ENCODE measurements at places on chromosomes 12 and 14. TPM values are rescaled to one million over a fixed set of nuclear protein-coding genes. Genes with fewer than 3 reads are reported as not detected.

GRCh38 chr14:72443991-72444441 is 449.9 kb downstream of the DPF3 start:
- DNase-seq: no peak

GRCh38 chr12:109735051-109735521 is 21.5 kb downstream of the FAM222A start:
- DNase-seq: peak; percentile 24

DNA sequence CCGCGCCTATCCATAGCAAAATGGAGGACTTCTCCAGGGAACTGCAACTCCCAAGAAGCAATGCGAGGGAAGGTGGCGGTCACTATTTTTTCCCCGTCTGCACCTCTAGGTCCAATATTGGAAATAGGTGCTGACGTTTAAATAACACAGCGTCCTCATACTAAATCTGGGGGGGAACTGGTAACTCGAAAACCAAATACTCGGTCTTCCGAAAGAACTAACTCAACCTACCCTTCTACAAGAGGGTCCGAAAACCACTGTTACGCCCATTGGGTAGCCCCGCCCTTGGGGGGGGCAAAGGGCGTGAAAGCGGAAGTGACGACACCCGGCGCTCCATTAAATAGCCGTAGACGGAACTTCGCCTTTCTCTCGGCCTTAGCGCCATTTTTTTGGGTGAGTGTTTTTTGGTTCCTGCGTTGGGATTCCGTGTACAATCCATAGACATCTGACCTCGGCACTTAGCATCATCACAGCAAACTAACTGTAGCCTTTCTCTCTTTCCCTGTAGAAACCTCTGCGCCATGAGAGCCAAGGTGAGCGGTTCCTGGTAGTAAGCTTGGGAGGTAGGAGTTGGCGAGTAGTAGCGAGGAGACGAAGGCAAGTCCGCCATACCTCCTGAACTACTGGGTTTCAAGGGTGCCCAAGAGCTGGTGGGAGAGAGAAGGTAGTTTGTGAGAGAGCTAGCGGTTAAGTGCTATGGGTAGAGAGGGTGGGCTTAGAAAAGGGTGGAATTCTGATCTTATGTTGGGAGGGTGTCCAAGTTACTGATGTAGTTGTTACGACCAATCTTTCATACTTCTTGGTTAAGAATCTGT is at the start of gene RPL41:
Gene RPL41 (plus strand): TSS at position 367 of the 815 bp plus-strand sequence.
- peak; percentile 97 for DNase-seq

Gene LHX5
- total RNA-seq: not detected

- peak; percentile 31 for DNase-seq
These were observed 215.7 kb downstream of the KIF26A start for GRCh38 chr14:104353921-104354701.

DNA sequence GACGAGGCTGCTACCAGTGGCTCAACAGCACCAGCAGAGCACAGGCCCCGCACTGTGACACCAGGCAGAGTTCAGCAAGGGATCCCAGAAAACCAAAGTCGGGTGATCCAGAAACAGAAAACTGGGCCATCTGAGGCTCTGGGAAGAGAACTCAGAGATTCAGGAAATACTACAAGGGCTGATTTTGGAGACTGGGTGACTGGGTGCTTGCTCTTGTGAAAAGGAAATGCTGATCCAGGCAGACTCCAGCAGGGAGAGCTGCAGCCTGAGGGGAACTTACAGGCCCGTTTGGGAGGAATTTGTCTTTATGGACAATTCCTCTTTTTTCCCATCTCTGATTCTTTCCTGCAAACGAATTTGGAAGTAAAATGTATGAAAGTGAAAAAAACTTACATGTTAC is 28.2 kb downstream of the FOXN3 start:
- DNase-seq: no peak

DNA sequence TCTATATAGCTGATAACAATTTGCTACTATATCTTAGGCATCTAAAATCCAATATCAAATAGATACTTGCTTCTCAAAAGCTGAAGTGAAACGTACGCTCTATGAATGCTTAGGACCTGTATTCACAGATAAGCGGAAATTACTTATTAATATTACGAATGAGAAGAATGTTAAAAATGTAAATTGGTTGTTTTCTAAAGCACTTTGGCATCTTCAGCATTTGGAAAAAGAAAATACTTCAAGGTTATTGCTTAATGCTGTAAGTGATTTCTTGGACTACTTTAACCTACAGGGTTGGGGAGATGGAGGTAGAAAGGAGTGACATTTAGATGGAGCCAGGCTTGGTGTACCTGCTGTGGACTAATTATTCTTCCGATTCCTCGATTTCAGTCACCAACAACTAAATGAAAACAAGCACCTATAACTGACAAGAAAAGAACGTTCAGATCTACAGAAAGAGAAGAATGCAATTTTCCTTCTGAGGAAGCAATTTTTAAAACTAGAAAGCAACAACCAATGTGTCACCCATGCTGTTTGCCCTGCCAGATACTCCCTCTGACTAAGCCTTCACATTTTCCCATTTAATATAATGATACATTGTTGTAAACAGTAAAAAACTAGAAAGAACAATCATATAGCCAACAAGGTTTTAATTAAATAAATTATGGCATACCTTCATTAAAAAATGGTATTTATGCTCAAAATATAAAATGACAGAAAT is 49.3 kb downstream of the SLC25A21 start:
- no peak for DNase-seq

DNA sequence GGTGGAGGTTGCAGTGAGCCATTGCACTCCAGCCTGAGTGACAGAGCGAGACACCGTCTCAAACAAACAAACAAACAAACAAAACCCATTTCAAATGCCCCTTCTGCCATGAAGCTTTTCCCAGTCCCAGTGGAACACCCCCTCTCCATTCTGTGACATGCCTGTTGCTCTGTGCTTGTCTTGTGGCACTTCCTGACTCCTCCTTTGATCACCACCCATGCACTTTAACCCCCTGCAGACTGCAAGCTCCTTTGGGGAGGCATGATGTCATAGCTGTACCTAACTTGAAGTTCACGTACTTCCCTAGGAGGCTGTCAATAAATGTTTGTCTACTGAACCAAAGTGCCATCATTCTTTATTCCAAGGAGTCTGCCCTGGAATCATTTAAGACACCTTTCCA is 64.7 kb downstream of the TMCC3 start:
- no peak for DNase-seq

DNA sequence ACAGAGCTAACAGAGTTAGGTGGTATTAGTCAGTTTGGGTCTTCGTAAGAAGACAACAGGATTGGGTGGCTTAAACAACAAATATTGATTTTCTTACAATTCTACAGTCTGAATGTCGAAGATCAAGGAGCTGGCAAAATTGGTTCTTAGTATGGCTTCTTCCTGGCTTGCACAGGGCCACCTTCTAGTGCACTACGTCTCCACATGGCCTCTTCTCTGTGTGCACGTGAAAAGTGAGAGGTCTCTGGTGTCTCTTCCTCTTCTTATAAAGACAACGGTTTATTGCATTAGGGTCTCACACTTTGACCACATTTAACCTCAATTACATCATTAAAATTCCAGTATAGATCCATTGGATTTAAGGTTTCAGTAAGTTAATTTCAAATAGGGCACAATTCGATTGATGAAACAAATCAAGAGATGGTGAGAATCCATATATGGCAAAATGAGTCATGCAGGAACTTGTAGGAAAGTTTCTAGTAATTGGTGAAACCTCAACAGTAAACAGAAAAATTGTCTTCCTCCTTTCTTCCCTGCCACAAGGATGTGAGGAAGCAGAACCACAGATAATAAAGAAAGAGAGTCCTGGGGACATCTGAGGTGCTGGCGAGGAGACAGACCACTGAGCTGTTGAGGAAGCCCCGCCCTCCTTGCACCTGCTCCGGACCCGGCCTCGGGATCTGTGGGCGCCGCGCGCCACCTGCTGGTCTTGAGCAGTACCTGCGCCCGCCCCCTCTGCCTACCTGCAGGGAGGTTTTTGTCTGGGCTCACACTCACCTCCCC is 846.7 kb downstream of the TMEM121 start:
- DNase-seq: no peak

Gene TTC6
- total RNA-seq: 7.1 TPM

- no peak for DNase-seq
These were observed 81.5 kb downstream of the SLC24A4 start for GRCh38 chr14:92404421-92404820.

GRCh38 chr12:110579535-110580253 is 3.4 kb downstream of the PPTC7 start:
- DNase-seq: no peak

- DNase-seq: no peak
These were observed 13.8 kb downstream of the BICD1 start for GRCh38 chr12:32120419-32120818.

Gene CDH24
- total RNA-seq: 6.1 TPM

GRCh38 chr12:117816-118345 is 51.3 kb downstream of the IQSEC3 start:
- no peak for DNase-seq

DNA sequence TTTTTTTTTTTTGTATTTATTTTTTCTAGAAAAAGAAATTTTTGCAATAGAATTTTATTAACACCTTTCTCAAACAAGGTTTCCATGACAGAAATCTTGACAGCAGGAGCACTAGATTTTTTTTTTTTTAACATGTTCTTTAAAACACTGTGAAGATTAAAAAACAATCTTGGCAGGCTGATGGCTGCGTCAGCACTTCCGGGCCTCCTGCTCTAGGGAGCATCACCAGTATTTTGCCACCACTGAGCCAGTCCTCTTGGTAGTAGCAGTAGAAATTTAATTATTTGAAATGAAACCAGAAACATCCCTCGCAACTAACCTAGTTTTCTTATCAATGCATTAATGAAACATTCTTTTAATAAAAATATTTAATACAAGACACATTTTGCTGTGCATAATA is 99.6 kb downstream of the APAF1 start:
- peak; percentile 24 for DNase-seq

DNA sequence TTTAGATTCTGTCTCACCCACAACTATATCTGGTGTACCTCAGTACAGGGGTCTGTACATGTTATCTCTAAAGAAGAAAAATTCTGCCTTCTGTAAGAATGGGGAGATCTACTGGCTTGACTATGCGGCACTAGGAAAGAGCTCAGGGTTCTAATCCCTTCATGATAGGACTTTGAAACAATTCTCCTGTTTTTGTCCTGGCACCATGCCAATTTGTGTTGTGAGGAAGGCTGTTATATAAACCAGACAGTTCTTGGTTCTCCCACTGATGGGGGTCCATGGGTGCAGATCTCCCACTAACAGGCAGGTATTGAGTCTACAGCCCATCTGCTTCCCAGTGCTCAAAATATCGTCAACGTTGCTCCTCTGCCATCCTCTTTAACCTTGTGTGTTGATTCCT is 883.7 kb downstream of the GALC start:
- DNase-seq: no peak

DNA sequence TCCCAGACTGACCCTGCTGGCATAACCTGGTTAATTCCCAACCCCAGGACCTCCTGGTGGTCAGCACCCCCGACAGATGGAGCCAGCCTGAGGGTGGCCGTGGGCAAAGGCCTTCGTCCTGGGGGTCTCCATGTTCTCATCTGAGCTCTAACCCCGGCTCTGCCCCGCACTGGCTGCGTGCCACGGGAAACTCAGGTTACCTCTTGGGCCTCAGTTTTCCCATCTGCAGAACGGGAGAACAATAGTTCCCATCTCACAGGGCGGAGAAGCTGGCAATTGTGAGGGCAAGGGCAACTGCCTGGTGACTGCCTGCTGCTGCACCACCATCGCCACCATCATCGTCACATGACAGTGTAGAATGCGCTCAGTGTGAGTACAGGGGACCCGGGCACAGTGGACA is 77.9 kb downstream of the RFLNA start:
- DNase-seq: no peak

DNA sequence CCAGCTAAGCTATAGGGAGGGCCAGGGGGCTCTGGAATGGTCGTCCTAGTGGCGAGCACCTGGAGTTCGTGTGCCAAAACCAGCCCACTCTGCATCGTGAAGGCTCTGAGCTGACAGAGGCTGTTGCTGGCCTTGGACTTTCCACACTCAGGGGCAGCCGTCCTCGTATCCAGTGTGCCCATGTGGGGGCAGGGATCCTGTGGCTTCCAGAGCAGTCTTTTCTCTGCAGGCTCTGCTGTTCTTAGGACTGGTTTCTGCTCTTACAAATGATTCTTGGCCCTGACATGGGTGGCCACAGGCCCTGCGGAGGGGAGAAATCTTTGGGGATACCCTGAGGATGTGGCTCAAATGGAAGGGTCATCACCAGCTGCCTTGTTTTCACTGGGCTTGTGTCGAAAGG is 177.4 kb upstream of the FKBP4 start:
- DNase-seq: no peak

GRCh38 chr12:116650585-116651087 is 87.2 kb downstream of the SPRING1 start:
- no peak for DNase-seq

DNA sequence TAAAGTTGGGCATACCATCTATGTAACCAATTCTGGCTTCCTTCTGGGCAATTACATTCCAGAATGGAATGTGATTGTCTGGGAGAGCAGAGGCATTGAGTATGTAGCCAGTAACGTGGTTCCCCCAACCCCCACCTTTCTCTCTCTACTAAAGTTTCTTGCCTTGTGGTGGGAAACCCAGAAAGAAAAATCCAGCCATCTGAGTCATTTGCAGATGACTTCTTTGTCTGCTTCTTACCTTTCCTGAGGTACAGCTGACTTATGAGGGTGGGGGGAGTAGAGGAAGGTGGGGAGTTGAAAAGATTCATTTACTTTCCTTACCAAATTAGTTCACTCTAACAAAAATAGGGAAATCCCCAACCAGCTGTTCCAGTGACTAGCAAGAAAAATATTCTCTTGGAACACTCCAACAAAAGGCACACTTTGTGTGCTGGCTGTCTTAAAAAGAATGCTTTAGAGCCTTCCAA is 112.1 kb upstream of the FRMD6 start:
- DNase-seq: no peak

GRCh38 chr14:102474934-102475333 is 34.6 kb downstream of the ANKRD9 start:
- DNase-seq: peak; percentile 59

Gene IL25
- total RNA-seq: not detected

Gene CAPRIN2
- total RNA-seq: 16.4 TPM

Gene RESF1
- total RNA-seq: 137 TPM

DNA sequence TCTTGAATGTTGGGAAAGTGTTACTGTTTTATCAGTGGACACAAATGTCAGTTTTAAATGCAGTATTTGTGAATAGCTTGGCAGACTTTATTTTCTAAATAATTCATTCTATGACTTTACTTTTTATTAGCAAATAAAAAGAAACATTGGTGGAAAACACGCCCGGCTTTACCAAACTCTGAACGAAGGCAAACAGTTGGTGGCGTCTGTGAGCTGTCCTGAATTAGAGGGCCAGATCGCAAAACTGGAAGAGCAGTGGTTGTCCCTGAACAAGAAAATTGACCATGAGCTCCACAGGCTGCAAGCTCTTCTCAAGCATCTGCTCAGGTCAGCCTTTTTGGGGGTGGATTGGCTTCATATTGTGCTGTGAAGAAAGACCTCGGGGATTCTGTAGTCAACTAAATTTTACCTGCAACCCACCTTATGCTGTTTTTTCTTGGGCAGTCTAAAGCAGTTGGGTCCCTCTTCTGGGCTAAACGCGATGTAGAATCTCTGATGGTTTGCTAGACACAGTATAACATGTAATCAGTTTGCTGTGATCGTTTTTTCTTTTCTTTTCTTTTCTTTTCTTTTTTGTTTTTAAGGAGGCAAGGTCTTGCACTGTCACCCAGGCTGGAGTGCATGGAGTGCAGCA is 156.4 kb downstream of the ESR2 start:
- DNase-seq: peak; percentile 11

- DNase-seq: peak; percentile 52
These were observed 52.2 kb downstream of the ATF7IP start for GRCh38 chr12:14417715-14418114.

Gene RFX4
- total RNA-seq: not detected

All from left lung (tissue), 14 donors.